ENCODE measurements at places on chromosomes 7 and 10.

GRCh38 chr10:101643546-101643945 is 51.4 kb downstream of the FBXW4 start:
- no peak for DNase-seq

DNA sequence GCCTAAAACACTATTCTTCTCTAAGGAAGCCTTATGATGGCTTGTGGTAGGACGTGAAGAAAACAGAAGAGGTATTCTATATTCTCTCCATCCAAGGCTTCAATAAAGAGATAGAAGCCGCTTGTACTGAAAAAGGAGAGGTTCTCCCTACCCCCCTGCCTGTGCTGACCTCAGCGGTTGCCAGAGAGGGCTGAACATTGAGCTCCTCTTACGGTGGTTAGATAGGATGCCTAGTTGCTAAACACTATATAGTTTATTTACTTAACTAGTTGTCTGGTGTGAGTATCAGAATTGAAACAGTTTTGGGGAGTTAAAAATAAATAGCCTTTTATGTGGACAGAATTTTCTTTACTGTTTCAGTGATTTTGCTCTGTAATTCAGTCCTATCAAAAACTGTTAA is 112.2 kb downstream of the TFPI2 start:
- no peak for DNase-seq

- no peak for DNase-seq
Observed at GRCh38 chr7:118182593-118183427, 1.2 kb upstream of the LSM8 start.

DNA sequence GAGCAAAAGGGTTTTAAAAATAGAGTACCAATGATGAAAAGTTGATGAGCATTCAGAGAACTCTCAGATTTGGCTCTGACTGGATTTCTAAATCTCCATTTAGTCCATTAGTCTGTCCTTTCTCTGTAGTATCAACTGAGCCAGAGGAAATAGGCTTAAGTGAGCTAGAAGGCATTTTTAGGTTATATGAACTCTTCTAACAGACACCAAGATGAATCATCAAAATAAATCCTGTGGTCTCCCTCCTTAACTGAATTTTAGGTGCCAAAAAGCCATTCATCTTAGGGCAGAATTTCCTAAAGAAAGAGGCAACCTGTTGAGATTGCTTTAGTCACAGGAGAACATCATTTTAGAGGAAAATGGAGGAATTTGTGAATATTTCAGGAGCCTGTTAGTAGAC is 305.1 kb downstream of the AUTS2 start:
- no peak for DNase-seq

- no peak for DNase-seq
Observed at GRCh38 chr10:98646998-98647917, 200.5 kb upstream of the HPS1 start.

- DNase-seq, result no peak
Observed at GRCh38 chr7:40694026-40694809, 559.4 kb downstream of the SUGCT start.

DNA sequence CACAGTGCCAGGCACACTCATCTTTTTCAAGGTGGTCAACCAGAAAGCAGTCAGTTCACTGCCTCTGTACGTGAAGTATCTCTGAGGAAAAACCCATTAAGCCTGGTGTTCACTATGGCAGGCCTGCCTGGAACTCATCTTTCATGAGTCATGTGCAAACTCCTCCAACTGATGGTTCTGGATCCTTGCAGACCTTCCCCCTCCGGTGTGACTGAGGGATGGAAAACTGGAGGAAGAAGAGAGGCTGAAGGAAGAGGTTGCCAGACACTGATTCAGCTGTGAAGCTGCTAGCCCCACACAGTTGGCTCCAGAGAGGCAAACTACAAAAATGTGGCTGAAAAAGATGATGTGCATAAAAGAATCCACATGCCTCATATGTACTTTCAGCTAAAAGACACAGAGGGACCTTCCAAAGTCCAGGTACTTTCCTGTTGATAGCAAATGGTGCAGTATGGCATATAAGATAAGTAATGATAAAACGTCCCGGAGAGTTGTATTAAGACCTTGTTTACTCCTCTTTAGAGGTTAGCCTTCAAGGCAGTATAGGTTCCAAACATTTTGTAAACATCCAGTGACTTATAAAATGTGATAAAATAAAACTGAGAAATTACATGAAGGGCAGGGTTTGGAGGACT is 2.7 kb downstream of the CYP3A5 start:
- no peak for DNase-seq

DNA sequence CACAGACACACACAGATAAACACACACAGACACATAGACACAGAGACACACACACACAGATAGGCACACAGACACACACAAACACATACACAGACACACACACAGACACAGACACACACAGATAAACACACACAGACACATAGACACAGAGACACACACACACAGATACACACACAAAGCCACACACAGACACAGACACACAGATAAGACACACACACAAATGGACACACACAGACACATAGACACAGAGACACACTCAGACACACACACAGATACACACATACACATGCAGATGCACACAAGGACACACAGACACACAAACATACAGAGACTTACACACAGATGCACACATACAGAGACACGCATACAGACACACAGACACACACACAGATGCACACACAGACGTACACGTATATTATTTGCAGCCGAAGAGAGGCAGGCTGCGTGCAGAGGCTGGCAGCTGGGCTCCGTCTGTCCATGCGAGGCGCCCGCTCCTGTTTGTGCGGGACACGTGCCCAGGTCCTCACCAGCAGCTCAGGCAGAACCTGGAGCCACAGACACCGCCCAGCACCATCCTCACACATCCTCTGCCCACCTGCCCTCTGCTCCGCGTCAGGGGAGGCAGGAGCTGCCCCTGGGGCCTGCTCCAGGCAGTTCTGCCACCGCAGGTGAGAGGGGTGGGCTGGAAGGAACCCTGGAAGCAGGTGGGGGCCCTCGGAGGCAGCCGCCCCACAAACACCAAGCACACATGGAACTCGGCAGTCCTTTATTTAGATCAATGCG is 1.2 kb downstream of the CALML5 start:
- DNase-seq, result no peak

DNA sequence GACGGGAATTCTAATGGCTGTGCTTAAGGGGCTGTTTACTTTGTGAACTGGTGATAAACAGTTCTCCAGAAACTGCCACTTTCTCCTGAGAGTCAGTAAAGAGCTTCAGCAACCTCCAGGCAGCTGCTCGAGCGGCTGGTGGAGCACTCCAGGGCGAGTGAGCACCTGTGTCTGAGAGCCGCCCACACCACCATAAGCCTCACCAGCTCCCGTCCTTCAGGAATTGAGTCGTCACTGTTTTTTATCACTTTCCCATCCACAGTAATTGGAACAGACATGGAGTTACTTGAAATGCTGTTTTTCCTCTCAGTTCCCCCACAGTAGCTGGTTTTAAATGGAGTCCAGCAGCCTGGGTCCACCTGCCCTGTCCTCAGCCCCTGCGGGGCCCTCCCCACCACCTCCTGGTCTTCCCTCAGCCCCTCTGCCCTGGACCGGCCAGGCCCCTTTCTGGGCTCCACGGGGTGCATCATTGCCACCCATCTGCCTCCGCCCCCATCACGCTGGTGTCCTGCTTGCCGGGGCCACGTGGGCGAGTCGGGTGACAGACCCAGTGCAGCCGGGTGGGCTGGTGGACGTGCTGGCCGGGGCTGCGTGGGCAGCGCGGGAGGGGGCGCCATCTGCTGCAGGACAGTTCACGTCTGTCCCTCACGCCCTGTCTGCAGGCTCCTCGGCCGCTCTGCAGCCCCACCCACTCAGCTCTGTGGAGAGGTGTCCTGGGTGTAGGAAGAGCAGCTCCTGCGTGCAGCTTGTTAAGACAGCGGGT is 56.0 kb downstream of the NKX6-2 start:
- no peak for DNase-seq

DNA sequence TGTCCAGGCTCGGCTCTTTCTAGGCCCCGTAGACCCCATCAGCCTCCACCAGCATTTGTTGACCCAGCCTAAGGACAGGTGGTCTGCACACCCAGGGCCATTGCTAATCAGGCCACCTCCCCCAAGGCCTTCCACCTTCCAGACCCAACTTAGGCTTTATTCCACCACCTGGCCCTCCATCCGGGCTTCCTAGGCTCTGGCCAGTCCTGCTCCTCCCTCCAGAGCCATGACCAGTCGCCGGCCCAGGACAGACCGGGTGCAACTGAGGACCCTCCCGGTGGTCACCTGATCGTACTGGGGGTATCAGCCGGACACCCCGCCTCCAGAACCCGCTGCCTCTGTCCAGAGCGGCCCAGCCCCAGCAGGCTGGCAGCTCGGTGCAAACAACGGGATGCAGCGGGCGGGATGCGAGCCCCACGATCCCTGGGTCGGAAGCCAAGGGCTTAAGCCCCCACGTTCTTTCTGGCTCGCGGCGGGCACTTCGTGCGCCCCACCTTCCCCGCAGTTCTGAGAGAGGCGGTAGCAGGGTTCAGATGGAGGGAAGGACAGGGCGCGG is 545 bp downstream of the NACAD start:
- DNase-seq, result no peak

DNA sequence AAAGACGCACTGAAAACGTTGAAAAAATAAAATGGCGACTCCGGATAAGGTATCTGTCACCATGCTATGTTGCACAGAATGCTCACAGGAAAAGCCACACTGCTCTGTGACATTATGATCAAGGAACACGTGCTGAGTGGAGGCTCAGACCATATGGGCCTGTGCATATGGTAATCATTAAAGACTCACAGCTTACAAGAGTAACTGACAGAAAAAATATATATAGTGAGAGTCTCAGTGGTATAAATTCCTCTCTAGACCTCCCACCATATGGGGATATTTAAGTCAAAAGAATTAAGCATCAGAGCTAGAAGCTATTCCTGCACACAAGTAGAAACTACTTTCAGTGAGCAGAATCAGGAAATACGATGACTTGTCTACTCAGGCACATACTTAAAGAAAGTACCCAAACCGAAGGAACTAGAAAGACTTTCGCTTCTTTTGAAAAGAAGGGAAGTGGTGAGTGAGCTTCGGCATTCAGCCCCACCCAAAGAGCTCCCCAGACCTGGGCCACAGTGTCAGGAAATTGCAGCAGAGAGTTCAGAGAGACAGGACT is 65.1 kb upstream of the MPP7 start:
- no peak for DNase-seq
